Lung microvascular endothelial cell (primary cell): ENCODE measurements at places on chromosomes 2 and 18. TPM values are rescaled to one million over a fixed set of nuclear protein-coding genes. Genes with fewer than 3 reads are reported as not detected.
A peak's percentile ranks its signal among the peaks of the same experiment; 100 is the strongest.

DNA sequence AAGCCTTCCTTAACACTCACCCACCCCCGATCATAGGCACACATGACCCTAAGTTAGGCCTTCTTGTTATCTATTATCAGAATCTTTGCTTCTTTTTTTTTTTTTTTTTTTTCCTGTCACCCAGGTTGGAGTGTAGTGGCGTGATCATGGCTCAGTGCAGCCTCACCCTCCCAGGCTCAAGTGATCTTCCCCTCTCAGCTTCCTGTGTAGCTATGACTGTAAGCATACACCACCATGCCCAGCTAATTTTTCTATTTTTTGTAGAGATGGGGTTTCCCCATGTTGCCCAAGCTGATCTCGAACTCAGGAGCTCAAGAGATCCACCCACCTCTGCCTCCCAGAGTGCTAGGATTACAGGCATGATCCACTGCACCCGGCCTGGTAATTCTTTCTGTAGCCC lies 328.7 kb downstream of the NR4A2 start:
- DNase-seq, result no peak

GRCh38 chr2:171864357-171864985 lies 29.6 kb downstream of the SLC25A12 start:
- DNase-seq, result no peak

GRCh38 chr2:61978522-61978921 lies 73.0 kb downstream of the COMMD1 start:
- DNase-seq, result peak; percentile 10

DNA sequence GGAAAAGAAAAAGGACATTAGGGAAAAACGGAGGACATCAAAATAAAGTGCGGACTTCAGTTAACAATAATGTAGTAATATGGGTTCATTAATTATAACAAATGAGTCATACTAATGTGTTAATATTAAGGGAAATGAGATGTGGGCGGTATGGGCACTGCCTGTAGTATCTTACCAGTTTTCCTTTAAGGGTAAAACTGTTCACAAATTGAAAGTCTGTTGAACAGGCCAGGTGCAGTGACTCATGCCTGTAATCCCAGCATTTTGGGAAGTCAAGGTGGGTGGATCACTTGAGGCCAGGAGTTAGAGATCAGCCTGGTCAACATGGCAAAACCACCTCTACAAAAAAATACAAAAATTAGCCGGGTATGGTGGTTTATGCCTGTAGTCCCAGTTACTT lies 56.8 kb upstream of the PMAIP1 start:
- DNase-seq, result no peak

Gene LYG2
- not detected in 2 replicates for total RNA-seq

Gene NEMP2
- 1.5 and 1.8 TPM in 2 replicates for total RNA-seq
